ENCODE measurements at places on chromosomes 5 and 9. TPM values are rescaled to one million over a fixed set of nuclear protein-coding genes. Genes with fewer than 3 reads are reported as not detected.

CDC23 gene
- total RNA-seq, result 32.4 TPM

DNA sequence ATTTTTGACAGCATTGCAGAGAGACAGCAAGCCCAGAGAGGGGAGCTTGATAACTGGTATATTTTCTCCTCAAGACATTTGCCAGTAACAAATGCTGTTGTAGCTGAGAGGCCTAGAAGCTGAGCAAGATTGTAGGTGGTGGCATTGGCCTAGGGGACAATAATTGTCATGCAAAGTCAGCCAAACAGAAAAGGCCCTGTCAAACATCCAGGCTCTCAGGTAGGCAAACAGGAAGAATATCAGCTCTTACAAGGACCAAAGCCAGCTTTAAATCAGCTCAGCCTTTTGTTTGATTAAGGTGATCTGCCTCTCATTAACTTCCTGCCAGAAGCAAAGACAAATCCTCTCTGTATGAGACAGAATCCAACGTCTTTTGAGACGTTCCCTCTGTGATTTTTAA is 29.7 kb upstream of the BARX1 start:
- DNase-seq, result no peak

DNA sequence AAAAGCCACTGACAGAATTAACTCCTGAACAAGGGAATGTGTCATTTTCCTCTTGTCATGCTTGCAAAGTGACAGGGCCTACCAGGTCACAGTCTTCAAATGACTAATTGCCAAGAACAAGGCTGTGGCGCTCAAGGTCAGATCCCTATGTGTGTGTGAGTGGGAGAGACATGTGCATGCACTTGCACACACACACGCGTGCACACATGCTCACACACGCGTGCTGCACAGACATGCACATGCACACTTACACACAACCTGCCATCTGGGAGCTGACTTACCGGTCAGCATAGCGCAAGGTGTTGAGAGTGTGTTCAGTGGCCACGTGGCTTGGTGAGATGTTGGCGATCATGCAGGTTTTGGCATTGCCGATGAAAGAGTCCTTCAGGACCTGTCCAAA is 69.8 kb downstream of the KIF24 start:
- DNase-seq, result no peak

DNA sequence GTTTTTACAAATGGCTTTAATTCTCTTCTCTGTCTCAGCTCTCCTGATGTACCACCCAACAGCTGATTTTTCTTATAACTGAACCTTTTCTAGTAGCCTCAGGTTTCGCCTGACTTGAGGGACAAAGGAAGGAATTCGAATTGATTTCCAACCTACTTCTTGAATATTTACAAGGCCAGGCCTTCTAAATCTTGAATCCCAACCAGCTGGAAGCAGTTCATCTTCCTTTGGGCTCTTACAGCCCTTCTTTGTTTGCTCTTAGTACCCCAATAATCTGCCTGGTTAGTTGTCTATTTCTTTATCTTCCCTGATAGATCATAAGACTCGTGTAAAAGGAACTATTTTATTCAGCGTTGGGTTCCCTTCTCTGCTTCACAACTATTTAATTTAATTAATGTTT is 95.9 kb downstream of the NLN start:
- DNase-seq, result no peak

TOR4A gene
- 3.5 TPM for total RNA-seq

DNA sequence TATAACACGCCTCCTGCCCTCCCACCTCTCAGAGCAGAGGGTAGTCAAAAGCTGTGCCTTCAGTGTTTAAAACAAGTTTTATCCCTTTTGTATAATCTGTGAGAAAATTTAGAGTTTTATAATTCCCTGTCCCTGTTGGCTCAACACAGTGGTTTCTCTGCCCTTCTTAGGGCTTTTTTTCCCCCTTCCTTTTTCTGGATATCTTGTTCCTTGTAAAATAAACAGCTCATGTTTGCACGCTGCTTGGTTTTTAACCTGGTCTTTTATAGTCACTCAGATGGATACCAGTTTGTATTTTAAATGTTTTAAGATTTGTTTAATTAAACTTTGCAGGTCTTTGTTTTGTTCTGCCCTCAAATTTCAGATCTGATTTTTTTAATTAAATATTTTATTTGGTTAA is 26.7 kb downstream of the OCLN start:
- no peak for DNase-seq

CCL21 gene
- total RNA-seq, result not detected

- no peak for DNase-seq
Observed at GRCh38 chr9:90423661-90424193, 218.9 kb downstream of the DIRAS2 start.

GRCh38 chr9:86486891-86487837 is 133.0 kb upstream of the TUT7 start:
- DNase-seq, result no peak

- no peak for DNase-seq
Observed at GRCh38 chr5:151612689-151613427, 21.7 kb upstream of the FAT2 start.

SLC46A2 gene
- not detected for total RNA-seq

TLR4 gene
- 9.5 TPM for total RNA-seq

GRCh38 chr5:4544049-4544670 is 596.0 kb upstream of the ADAMTS16 start:
- no peak for DNase-seq

DNA sequence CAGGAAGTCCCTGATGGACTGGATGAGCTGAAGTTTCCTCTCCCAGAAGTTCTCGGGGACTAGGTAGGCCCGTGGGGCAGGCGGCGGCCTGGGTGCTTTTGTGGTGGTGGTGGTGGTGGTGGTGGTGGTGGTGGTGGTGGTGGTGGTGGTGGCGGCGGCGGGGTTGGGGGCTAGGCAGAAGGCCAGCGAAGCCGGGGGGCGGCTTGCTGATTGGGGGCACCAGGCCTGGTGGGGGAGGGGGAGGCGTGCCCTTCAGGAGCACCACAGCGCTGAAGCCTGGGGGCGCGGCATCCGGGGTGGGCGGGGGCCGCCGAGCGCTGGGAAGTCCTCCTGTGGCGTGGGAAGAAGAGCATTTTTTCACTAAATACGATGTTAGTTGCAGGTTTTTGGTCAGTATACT is 26.9 kb downstream of the SPATA31C1 start:
- no peak for DNase-seq

GRCh38 chr9:112544477-112544876 is 57.9 kb downstream of the KIAA1958 start:
- no peak for DNase-seq

DNA sequence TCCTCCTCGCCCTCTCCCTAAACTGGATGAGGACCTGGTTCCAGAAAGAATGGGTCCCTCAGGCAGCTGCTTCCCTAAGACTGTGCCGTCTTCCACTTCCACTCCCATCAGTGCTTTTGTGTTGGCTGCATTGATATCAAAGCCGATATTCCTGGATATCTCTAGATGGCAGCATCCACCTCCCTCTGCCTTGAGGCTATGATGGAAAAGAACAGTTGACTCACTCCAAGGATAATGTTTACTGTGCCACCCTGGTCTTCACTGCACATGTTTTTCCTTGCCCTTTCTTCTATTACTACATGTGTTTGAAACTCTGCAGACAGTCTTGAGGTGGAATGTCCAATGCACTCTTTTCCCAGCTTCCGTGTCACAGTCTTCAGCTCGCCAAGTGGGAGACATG is 211.6 kb downstream of the MAST4 start:
- DNase-seq, result no peak

ZNF79 gene
- 7.9 TPM for total RNA-seq

DNA sequence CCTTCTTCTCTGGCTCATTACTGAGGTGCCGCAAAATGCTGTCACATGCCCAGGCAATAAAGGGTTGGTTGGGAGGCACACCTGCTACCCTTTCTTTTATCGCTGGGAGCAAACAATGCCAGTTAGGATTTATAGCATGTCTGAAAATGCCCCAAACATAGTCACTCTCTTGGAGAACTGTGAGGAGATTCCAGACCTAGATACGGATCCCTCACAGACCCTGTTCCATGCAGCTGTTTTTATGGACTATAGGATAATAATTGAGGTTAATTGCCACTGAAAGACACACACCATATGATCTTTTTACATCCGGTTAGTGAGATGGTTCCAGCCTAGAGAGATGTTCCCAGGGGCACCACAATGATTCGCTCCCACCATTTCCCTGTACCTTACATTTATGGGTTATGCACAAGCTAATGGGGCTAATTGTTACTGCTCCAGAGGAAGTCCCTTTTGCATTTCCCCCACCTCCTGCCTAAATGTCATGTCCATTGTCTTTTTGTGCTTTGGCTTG is 318.1 kb downstream of the PIK3R1 start:
- DNase-seq, result no peak

DNA sequence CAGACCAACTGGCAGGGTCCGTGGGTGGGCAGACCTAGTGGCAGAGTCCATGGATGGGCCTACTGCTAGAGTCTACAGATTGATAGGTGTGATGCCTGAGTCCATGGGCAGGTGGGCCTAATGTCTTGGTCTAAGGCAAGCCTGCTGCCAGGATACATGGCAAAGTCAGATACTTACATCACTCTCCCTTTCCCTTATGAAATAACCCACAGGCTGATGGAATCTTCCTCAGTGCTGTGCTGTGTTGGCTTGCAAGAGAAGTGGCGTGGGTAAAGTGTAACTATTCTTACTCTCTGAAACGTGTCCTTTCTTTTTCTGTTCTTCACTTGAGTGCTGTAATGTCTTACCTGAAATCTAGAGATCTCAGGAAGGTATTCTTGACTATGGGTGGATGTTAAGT is 67.3 kb upstream of the ADRB2 start:
- no peak for DNase-seq

REEP5 gene
- total RNA-seq, result 89.6 TPM

DNA sequence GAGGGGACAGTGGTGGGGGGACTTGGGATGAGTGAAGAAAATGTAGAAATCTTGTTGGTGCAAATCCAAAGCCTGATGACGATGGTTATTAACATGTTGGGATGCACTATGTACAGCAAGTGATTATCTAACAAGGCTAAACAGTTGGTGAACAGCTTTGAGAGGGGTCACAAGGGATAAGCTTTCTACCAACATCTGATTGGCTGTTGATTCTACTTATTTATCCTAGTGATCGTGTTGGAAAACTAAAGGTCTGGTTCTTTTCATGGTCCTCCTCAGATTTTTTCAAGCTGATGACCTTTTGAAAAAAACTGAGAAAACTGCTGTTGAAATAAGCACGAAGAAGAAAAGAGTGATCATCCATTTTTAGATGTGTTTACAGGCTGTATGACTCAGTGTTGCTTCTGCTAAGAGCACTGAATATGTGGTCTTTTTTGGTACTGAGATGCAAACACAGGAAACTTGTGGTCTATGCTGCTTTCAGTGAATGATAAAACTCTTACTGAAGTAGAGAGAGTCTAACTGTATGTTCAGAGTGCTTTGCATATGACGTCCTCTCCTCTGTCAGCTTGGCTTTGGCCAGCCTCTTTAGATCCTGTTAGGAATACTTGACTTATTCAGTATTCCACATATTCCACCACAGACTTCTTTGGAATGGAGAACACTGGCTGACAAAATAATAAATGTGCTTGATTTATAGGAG is 174.8 kb downstream of the SLF1 start:
- no peak for DNase-seq

DNA sequence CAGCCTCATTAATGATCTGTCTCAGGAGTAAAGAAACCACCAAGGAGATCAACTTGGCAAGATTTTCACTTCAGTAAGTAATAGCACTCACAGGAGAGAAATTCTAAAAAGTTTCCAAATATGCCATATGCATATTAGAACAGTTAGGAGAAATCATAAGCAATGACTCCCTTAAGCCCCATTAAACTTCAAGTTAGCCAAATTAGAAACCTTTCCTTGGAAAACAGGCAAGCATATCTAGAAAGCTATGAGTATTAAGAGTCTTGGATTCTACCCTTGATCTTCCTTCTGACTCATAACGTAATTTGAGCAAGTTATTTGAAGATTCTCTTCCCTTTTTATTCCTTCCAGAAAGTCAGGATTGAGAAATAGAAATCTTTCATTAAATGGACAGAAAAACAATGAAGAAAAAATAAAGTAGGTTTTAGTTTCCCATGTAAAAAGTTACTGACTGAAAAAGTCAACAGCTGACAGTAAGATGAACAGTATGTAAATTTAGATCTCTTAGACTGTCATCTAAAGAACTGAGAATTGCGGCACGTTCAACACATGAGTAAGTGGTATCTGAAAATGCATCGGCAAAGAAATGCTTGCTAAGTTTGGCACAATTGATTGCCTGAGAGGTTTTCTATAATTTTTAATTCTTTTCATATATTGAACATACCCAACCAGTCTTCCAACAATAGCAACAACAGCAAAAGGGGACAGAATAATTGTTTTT is 565.7 kb upstream of the FTMT start:
- DNase-seq, result no peak

DNA sequence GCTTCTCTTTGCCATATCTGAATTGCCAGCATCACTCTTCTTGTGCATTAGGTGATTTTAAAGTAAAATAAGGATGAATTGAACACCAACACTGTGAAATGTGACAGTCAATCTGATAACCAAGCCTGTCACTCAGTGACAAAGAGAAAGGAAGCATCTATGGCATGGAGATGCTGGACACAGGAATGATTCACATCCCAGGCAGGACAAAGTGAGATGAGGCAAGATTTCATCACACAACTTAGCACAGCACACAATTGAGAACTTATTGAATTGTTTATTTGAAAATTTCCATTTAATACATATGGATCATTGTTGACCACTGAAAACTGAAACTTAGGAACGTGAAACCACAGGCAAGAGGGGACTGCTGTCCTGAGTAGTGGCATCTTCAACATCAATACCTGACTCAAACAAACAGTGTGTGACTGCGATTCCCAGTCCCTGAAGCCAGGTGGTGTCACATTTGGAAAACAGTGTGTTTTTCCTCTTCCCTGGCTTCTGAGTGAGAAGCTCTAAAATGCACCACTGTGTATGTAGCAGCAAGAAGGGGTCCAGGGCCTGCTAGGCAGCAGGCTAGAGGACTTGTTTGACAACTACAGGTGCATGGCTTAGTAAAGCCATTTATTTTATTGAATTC is 10.7 kb downstream of the GAPT start:
- DNase-seq, result no peak

FBP1 gene
- not detected for total RNA-seq

GRCh38 chr9:137237759-137238726 is 3.0 kb upstream of the TUBB4B start:
- DNase-seq, result no peak

SLC6A7 gene
- total RNA-seq, result not detected

FOXD4L6 gene
- total RNA-seq, result not detected

DNA sequence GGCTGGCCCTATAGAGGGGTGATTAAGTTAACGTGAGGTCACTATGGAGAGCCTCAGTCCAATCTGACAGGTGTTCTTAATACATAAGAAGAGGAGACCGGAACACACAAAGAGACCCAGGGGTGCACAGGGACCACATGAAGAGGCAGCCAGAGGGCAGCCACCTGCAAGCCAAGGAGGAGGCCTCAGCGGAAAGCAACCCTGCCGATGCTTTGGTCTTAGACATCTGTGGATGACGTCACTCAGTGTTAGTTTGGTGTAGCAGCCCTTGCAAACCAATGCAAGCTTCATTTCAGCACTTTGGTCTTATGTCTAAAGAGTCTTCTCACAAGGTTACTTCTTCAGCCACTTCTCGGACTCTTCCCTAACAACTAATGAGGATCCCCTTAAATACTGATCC is 47.6 kb upstream of the GRHPR start:
- DNase-seq, result no peak

PCDHB12 gene
- total RNA-seq, result 2.4 TPM

CCDC192 gene
- not detected for total RNA-seq

IRX2 gene
- 9.1 TPM for total RNA-seq

All from chondrocyte (in vitro differentiated cells).